Stimulated activated CD4-positive, alpha-beta T cell treated with anti-CD3 and anti-CD28 coated beads, Interleukin-12 subunit alpha, Interleukin-12 subunit beta, amount 100 ng/mL, for 48 hours (primary cell): ENCODE measurements at places on chromosomes 13 and 19.

DNA sequence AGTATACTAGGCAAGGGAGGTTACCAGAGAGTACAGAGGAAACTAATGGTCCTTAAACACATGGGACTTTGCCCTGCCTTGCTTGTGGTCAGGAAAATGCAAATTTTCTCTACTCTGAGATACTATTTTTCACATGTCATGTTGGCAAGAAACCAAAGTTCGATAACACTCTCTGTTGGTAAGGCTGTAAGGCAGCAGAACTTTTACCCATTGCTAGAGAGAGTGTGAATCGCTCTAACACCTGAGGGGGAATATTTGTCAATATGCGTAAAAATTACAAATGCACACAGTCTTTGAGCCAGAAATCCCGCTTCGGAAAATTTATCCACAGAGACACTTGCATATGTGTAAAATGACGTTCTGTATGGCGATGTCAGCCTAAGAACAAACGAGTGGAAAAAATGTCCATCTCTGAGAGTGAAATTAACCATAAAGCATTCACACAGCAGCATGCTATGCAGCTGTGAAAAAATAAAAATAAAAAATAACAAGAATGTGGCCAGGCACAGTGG, 9.5 kb upstream of the RFX1 start:
- DNase-seq, result no peak

DNA sequence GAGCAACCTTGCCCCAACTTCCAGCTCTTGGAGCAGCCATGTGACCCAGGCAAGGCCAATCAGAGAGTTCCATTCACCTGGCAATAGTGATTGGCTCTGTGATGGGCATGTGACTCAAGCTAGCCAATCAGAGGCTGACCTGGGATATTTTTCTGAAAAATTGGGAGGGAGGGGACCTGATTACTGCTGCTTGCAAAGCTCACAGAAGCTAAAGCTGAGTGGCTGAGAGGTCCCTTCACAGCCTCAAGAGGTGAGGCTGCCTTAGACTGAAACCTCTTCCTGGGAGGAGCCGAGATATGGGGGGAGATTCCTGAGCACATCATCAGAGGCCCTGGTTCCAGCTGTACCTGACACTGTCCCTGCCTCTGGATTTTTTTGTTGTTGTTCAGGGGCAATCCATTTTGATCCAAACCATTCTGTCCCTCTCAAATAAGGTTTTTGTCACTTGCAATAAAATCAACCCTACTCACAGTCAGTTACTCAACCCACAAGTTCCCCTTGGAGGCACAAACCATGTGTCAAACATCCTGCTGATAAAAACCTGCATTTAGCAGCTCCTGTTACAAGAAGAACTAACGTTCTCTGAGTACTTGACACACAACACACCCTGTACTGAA, 4.8 kb downstream of the CIB3 start:
- DNase-seq, result no peak

GRCh38 chr13:26340807-26341206, 86.9 kb downstream of the CDK8 start:
- no peak for DNase-seq

DNA sequence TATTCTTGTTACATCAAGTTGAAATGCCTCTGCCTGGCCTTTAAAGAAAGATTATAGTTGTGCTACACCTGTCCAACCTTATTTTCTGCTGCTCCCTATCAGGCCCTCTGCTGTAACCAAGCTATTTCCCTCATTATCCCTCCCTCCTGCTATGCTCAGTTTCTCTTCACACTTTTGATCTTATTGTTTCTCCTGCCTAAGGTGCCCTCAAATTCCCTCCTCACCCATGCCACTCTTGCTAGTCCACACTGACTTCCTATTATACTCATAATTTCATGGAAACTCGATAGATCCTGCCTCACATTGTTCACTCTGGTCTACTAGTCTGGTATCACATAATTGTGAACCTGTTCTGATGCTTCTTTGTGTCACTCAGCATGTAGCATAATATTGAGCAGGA, 19.4 kb upstream of the ESD start:
- DNase-seq, result no peak

DNA sequence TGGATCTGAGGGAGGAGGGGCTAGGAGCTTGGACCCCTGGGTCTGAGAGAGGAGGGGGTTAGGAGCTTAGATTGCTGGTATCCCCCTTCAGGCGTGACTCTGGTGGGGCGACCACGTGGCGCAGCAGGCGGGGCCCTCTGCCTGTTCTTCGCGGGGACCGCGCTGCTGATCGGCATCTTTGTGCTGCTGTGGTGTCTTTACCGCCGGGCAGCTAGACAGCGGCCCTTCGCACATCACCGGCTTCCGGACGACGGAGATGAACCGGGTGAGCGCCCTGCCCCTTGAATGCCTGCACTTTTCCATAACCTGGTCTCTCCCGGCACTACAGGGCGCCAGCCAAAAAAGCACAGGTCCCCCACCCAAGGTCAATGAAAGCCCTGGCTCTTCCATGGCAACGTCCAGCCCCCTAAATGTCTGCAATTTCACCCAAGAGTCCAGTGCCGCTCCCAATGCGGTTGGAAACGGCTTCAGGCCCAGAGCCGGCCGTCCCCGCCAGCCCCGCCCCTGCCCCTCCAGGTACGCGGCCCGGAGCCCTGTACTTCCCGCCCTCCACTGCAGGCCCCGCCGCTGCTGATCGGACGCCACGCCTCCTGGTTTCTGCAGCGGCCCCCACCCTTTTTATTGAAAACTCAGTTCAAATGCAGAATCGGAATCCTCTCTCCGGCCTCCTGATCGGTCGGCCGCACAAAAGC, 2.8 kb downstream of the GFY start:
- DNase-seq, result no peak

DNA sequence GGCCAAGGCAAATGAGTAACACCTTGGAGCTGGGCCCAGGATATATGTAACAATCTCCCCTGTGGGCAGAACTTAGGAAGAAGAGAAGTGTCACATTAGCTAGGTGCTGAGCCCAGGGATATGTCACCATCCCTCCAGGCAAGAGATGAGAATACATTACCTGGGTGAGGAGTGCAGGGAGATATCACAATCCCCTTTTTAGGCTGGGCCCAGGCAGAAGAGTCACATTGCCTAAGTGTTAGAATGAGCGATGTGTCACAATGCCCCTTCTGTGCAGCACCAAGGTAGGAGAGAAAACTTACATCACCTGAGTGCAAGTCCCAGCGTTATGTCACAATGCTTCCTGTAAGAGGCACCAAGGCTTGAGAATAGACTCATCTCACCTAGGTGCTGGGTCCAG, 60.3 kb downstream of the ZNF726 start:
- DNase-seq, result no peak

- DNase-seq, result no peak
Observed at GRCh38 chr19:41296433-41296871, 13.5 kb upstream of the CCDC97 start.

- DNase-seq, result no peak
Observed at GRCh38 chr13:86918682-86919081, 752.5 kb upstream of the SLITRK5 start.

- DNase-seq, result no peak
Observed at GRCh38 chr13:27860743-27861142, 59.1 kb upstream of the PDX1 start.
